ENCODE measurements at places on chromosomes 6 and 20.

GRCh38 chr6:54846857-54847674 is 495 bp downstream of the FAM83B start:
- no peak for DNase-seq

DNA sequence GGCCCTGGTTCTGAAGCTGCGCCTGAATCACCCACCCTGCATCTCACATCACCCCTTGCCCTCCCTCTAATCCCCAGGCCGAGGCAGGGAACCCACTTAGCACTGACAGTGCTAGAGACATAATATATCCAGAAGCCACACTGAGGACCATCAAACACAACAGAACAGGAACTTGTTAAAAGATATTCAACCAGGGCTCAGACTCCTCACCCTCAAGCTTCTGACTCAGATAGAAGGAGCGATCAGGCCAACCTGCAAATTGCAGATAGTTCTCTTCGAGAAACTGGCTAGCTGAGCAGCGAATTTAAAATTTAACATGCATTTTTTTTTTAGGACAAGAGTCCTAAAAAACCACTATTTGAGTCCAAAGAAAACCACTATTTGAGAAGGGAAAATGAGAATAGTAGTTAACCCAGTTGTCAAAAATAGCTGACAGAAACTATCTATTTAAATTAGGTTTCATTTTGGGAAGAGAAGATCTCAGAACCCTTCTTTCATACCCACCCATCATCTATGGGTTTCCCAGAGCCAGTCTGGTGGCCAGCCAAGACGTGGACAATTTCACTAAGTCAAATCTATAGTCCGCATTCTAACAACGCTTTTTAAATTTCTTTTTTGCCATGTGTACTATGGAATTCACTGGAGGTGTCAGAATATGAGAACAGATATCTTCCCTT is 95.6 kb downstream of the OPRM1 start:
- no peak for DNase-seq

GRCh38 chr6:41637194-41638001 is 870 bp upstream of the MDFI start:
- no peak for DNase-seq

GRCh38 chr6:158405933-158406332 is 93.7 kb downstream of the TULP4 start:
- no peak for DNase-seq

GRCh38 chr20:63091901-63092659 is 85.3 kb upstream of the BHLHE23 start:
- DNase-seq = no peak

- no peak for DNase-seq
Measured at GRCh38 chr6:11938285-11938890, 73.7 kb upstream of the HIVEP1 start.

DNA sequence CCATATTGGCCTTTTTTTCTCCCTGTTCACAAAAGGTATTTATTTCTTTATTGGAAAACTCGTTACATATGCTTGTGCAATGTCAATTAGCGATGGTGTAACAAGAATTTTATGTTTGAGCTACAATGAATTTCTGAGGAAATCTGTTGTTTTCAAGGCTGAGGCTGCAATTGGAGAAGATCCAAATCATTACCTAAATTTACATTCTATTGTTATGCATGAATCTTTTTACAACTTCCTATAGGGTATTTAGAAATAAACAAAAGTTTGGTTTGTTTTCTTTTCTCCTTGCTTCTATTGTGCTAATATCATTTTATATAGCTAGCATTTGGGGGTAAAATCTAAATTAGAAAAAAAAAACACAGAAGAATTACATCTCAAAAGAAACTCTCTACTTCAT is 34.7 kb upstream of the NKAIN2 start:
- DNase-seq = no peak

DNA sequence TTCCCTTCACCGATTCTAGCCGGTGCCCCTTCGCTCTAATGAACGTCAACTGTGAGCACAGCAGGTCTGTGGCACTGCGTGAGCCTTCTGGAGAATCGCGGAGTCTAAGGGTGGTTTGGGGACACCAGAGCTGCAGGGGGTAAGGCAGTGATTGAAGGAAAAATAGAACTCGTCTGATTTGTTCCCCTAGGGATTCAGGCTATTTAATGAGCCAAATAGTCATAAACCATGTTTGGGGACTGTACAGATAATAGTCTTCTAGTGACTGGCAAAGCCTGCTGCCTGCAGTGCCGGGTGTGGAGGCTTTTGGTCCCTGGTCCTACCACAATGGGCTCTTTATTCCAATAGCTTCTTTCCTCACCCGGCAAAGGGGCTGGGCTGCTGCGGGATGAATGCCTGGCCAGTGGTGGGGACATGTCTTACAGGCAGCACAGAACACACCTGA is 11.1 kb upstream of the NTSR1 start:
- no peak for DNase-seq

- no peak for DNase-seq
Measured at GRCh38 chr6:111925296-111925695, 52.0 kb upstream of the FYN start.

DNA sequence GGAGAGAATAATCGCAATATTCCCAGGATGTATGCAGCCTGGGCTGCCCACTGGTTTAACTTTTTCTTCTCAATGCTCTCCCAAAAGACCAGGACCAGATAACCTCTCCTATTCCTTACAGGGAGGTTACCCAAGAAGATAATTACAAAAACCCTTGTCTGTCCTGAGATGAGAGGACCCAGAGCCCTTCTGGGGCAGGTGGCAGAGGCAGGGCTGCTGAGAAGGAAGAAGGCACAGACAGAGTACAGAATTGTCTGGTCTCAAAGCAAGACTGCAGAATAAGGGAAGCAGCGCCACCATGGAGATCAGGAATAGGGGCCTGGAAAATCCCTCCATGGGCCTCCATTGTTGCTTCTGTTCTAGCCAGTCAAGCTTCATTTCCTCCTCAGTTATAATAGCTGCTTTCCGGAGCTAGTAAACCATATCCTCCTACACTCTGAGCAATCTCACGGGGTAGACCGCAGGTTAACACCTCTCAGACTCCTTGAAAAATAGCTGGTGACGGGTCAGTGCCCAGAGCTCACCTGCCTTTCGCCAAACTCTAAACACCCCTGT is 463 bp upstream of the HLA-DMB start:
- DNase-seq = peak; percentile 32

DNA sequence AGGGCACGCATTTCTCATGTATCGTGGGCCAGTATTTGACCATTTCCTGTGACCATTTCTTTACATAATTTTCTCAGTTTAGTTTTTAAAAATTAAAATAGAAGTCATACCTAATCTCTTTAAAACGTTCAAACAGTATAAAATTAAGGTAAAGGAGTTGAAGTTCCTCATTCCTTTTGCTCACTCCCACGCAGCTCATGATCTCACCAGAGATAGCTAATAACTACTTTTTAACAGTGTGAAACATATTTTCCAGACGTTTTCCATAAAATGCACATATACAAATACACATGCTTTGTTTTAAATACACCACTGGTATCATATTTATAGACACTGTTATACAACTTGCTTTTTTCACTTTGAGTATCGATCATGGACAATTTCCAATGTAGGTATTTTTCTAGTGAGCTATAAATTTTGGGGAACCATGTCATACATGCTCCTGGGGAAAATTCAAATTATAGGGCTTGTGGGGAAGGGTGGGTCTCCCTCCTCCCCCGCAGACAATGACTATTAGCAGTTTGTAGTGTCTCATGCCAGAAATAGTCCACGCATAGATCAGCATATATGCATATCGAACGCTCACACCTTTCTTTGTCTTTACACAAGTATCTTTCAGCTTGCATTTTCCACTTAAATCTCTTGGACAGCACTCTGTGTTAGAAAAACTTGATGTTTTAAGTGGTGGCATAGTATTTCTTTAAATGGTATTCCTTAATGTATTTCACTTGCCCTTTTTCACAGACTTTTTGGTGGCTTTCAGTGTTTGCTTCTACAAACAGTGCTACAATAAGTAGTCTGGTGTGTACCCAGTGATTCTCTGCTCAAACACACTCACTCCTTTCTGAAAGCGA is 145.5 kb upstream of the ZNF217 start:
- DNase-seq = no peak

GRCh38 chr20:19992996-19993908 is 23.9 kb upstream of the NAA20 start:
- DNase-seq = no peak

DNA sequence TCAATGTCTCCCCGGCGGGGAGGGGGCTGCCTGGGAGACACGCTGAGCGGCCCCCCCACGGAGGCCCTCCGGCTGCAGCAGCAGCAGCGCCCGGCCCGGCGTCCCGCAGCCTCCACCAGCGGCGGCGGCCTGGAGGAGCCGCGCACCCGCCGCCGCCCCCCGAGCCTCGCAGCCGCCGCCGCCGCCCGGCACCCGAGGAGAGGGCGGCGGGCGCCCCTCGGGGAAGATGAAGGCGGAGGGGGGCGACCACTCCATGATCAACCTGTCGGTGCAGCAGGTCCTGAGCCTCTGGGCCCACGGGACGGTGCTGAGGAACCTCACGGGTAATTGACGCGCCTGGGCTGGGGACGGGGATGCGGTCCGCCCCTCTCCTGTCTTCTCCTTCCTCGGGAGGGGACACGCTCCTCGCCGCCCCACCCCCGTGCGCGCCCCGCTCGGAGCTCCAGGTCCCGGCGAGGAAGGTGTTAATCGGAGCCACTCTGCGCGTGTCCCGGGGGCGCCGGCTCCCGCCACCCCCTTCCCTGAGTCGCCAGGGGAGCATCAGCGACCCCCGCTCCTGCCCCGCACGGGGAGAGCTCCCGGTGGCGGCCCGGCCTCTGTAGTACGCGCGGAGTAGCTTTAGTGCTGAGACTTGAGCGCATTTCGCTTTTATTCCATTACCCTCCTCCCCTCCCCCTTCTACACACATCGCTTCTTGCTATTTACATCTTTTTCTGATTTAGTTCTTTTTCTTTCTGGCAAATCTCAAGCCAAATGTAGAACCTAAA is 686 bp downstream of the TMEM170B start:
- peak; percentile 2 for DNase-seq

DNA sequence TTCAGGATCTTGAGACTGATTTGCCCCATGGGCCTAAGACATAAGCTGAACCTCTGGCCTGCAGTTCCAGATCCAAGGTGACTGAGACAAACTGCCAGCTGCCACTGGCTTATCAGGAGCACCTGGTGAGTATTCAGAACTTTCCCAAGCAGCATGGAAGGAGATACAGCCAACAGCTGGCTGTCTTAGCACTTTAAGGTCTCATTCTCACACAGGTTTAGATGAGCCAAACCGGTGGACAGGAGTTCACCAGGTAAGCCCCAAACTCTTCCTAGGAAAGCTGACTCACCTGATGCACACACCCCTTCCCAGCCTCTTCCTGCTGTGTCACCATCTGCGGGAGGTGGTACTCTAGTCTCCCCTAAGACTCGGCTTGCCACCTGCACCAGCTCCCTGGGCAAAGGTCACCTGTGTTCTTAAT is at the start of gene BANF2:
TSS of gene BANF2 (plus strand) at position 36 of the 421 bp plus-strand sequence. CDS start 25,060 bp downstream, outside the sequence.
- DNase-seq = no peak

DNA sequence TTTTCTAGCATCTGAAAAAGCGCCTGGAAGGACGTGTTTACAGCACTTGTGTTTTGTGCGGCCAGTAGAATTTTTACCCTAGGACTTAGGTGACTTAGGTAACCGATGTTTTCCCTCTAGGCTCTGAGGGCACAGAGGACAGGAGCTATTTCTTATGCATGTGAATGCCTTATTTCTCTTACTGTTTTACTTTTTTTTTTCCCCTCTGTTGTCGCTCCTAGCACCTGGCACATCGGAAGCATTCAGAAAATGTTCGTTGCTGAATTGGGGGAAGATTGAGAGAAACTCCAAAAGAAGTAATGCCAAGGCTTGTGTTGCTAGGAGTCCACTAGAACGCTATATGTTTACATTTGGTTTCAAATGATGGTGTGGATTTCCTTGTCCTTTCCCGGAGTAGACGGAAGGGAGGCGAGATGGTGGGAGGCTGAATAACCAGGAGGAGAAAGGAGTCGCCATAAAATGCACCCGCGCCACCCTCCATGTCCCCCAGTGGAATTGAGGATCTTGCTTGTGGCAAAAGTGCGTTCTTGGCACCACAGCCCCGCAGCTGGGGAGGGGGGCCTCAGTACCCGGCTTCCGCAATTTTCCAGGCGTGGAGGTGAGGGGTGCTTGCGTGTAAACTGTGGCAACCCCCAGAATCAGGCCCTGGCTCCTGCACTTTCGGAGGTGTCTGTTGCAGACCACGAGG is 6.9 kb downstream of the OLIG3 start:
- DNase-seq = no peak

DNA sequence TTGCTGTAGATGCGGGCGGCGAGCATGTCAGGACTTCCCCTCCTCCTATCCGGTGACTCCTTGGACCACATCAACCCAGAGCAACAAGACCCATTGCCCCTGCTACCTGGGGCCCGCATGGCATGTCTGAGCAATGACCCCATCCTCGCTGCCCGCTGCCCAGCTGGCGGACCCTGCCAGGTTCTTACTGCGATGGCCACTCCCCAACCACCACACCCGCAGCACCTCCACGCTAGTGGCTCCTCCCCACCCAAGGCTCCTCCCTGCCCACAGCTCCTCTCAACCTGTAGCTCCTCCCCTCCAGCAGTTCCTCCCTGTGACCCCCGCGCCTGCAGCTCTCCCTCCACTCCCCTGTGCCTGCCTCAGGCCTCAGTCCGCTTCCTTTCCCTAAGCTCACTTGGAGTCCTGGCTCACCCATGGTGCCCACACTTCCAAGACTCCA is 17.6 kb upstream of the SERPINB9 start:
- DNase-seq = no peak

GRCh38 chr20:45342855-45343531 is 5.2 kb downstream of the SDC4 start:
- no peak for DNase-seq

DNA sequence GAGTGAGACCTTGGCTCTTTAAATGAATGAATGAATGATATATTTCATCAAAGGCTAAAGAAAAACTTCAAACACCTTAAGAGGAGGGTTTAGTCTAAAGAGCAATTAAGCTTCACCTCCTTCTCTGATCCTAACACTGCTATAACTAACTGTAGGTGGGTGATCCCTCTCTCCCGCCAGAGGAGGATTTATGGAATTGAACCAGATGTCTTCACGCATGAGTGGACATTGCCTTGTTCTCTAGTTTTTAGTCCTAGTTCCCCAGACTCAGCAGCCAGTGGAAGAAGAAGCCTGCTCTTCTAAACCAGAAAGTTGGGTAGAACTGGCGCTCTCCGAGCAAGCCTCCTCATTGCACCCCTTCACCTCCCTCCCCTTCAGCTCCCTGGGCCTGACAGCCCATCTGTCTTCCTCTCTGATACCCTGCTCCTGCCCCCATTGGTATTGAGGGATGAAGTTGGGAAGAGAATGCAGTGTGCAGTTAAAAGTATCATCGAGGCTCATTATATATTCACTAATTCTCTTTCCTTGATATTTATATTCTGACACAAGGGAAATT is 142.7 kb downstream of the ARID1B start:
- DNase-seq = no peak

DNA sequence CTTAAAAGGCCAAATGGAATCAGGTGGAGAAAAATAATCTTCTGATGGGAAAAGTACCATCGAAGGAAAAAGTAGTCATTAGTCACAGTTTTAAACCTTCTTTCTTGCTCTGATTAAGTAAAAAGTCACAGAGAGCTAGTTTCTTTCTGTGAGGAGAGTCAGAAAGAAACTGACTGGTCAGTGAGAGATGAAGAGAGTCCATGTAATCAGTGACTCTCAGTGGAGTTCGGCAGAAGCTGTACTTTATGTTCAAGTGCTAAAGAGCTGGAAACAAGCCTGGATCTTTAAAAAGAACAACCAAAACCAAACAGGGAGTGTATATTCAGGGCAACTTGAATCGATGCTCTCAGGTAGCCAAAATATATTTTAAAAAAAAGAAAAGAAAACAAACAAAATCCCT is 44.5 kb downstream of the MDGA1 start:
- no peak for DNase-seq

- DNase-seq = no peak
Measured at GRCh38 chr6:170007468-170008293, 256.3 kb downstream of the ERMARD start.

- no peak for DNase-seq
Measured at GRCh38 chr6:163759542-163759941, 345.0 kb downstream of the QKI start.

All from stimulated activated CD8-positive, alpha-beta memory T cell treated with anti-CD3 and anti-CD28 coated beads, Interleukin-4, amount 100 ng/mL, for 4 hours (primary cell).